ENCODE measurements at places on chromosomes 2 and 18.
A peak's percentile ranks its signal among the peaks of the same experiment; 100 is the strongest.

DNA sequence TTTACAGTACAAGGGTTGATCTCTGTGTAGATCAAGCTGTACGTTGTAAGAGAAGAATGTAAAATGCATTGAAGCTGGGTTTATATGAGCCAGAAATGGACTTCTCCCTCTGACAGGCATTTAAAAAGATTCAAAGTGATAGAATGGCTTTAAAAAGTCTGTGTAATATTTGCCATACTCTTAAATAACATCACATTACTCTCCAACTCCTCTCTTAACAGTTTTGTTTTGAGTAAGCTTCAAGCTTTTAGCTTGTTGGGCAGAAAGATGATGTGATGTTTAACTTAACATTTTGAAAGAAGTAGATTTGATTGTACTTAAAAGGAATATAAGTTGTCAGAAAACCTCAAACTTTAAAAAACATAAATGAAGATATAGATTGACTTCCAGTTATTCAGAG, 72.2 kb downstream of the COX7A2L start:
- DNase-seq = no peak

DNA sequence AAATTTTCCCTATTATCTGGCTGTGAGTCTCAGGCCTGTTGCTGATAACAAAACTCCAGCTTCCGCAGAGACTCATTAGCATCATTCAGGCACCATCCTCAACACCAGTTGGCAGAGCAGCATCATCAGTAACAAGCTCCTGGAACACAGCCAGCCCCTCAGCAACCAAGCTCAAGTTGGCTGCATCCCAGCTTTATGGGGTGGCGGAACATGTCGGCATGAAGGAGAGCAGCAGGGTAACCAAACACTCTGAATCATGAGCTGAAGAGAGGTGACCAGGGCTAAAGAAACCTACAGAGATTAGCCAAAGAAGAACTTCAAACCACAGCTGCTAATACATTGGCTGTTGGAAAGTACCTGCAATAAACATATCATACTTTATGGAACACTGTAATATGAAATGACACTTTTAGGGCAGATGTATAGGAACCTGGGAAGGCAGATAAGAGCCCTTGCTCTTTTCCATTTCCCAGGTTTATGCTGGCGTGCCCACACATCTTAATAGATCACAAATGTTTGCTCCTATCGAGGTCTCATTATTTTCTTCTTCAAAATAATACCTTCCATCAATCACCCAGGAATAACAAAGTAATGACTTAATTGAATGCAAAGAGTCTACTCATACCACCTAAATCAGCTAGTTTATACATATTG, 63.8 kb downstream of the PDE11A start:
- DNase-seq = peak; percentile 93

GRCh38 chr18:79982736-79983135, 5.6 kb downstream of the TXNL4A start:
- no peak for DNase-seq

GRCh38 chr18:56112984-56113383, 525.0 kb upstream of the TCF4 start:
- DNase-seq = no peak

- DNase-seq = no peak
Measured at GRCh38 chr2:154198866-154199265, 327.1 kb downstream of the GALNT13 start.

GRCh38 chr2:76752506-76752905, 769.7 kb downstream of the LRRTM4 start:
- no peak for DNase-seq

GRCh38 chr2:23244617-23245016, 140.4 kb upstream of the KLHL29 start:
- no peak for DNase-seq

DNA sequence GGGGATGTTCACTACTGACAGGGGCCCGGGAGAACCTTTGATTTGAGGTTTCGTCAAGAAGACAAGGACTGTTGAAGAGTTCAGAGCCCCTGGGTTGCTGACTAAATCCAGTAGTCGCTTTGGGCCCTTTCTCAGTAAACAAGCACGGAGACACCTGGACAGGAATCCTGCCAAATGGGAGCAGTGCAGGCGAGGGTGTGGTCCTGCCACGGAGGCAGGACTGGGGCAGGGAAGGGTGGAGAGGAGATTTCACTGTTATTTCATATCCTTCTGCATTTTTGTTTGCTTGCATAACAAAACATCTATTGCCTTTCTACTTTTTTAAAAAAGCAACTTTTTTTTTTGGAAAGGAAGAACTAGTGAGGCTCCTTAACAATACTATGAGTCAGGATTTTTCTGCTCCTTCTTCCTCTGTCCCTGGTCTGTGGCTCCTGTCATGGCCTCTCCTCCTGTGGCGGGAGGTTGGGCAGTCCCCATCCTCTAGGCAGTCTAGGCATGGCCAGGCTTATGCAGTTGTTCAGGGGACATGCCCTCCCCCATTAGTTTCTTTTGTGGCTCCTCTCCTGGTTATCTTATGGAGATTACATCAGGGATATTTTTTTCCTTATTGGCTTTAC, 57.7 kb downstream of the ARHGEF4 start:
- DNase-seq = no peak

- DNase-seq = no peak
Measured at GRCh38 chr2:79782576-79783452, 270.0 kb downstream of the CTNNA2 start.

DNA sequence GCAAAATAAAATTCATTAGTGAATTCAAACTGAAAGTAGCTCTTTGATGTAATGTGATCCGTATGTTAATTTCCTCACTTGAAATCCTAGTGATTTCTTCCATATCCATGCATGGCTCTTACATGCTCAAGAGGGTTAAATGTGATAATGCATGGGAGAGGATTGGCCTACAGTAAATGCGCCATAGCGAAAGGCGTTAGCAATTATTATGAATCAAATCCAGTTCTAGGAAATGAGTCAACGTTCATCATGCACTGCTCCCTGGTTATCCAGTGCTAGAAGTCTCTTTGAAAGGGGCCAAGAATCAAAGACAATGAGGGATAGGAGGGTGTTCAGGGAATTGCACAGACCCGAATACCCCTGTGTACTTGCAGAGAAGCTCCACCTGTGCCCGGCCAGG, 101.4 kb upstream of the RASGRP3 start:
- DNase-seq = no peak

GRCh38 chr2:144323946-144324345, 196.0 kb downstream of the ZEB2 start:
- no peak for DNase-seq

DNA sequence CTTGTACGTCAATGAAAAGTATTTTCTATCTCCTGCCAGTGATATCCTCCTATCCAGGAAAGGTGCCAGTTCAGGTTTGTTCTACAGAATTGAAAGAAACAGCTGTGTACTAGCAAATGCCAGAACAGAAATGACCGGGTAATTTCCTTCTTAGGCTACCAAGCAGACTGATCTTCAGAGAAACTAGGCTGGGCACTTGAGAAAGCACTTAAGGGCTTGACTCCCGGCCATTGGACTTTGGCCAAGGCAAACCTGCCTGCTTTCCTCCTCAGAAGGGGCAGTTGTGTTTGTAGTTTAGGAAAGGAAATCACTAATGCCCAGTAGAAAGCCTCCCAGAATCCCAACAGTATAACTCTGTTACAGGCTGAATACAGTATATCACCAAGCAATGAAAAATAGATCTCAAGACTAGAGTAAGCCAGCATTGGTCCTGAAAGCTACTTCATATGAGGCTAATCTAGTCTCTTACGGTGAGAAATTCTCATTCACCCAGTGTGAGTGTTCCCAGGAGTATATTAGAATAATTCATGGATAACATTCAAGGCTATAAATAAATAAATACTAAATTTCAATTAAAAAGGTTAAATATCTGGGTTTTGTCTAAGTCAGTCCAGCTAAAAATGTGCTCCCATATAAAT, 43.0 kb upstream of the COL5A2 start:
- no peak for DNase-seq

DNA sequence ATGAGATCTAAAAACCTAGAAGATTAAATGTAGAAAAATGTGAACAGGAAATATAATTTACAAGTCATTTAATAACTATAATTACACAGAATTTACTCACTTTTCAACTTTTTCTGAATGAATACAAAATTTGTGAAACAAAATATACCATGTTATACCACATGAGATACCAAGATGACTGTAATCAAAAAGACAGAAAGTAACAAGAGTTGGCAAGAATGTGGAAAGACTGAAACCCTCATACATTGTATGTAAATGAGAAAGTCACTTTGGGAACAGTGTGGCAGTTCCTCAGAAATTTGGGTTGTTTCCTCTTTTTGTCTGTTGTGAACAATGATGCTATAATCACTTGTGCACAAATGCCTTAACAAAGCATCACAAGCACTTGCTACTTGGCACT, 145.4 kb upstream of the ZNF804A start:
- no peak for DNase-seq

DNA sequence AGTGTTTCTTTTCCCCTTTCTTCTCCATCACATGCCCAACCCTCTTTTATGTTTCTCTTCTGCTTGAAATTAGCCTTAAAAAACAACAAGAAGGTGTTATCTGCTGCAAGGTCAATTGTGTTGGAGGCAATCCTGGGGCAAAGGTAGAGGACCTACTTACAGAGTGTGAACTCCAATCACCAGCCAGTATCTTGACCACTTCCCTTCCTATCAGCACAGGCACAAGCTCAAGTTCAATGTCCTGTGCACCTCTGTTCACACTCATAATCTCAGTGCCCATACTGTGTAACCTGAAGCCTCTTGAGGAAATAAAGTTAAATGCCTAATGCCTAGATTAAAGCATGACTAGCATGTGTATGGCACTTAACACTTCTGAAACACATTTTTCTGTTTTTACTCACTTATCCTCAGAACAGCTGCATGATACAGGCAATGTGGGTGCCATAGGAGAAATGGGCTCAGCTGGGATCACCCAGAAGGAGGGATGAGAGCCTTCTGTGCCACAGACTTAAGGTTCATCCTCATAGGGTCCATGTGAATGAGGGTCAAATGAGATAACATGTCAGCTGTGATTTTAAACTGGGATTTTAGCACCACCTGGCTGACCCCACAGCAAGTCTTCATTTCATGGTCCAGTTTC, 701.5 kb downstream of the BCL11A start:
- DNase-seq = no peak

DNA sequence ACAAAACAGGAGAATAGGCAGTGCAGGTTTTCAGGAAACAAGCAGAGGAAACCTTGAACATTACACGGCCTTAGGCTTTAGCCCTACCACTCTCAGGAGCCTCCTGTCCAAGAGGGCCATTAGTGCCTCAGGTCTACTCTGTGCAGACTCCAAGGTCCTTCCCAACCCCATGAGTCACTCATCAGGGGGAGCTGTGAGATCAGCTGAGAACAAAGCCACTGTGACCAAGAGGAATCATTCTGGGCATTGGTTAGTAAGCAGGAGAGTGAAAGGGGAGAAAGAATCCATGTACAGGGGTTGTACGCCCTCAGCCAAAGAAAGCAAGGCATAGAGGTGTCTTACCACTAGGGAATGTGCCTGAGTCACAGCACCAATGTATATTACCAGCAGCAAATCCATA, 680.3 kb downstream of the DPP10 start:
- DNase-seq = no peak
